ENCODE measurements at places on chromosomes 13 and 19.

DNA sequence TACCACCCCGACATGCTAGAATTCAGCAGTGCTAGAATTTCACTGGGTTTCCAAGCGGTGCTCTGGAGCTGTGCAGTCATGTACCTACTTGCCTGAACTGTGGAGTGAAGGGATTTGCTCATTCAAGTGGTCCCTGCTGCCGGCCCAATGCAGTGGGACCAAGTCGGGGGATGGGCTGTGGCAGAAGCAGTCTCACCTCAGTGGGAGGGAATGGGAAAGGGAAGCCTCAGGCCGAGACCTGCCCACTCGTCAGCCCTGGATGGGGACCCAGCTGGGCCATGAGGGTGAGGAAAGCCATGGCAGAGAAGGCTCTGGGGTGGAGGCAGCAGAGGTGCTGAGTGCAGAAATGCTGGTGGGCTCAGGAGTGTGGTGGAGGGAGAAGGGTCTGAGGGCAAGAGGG, 14.9 kb downstream of the KLHL26 start:
- DNase-seq = peak; percentile 3

DNA sequence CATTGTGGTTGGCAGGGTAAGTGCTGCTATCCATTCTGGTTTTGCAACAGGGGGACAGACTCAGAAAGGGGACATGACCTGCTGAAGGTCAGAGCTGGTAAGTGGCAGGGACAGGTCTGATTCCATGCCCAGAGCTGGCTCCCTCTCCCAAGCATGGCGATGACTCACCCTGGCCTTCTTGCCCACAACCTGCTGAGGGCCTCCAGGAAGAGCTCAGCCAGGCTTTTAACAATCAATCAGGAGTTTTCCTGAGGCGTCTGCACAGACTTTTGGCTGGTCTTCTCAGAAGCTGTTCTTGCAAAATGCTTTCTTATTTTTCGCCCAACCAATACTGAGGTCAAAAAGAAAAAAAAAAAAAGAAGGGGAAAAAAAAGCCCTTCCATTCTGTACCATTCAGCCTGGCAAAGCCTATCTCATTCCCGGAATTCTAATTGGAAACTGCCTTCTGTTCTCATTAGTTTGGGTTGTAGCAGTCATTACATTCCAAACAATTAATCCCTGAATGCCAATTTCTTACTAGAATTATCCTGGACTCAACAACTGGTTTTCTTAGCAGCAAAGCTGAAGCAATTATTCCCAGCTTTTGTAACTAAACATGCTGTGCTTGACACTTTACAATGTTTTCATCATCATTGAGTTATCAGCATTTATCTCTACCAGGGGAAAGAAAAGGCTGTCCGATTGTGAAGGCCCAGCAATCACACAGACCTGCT, 17.7 kb downstream of the SIAH3 start:
- DNase-seq = peak; percentile 21

GRCh38 chr19:10295305-10295846, 5.6 kb downstream of the ICAM5 start:
- no peak for DNase-seq

- DNase-seq = no peak
Observed at GRCh38 chr19:35557539-35558399, 5.7 kb downstream of the ATP4A start.

DNA sequence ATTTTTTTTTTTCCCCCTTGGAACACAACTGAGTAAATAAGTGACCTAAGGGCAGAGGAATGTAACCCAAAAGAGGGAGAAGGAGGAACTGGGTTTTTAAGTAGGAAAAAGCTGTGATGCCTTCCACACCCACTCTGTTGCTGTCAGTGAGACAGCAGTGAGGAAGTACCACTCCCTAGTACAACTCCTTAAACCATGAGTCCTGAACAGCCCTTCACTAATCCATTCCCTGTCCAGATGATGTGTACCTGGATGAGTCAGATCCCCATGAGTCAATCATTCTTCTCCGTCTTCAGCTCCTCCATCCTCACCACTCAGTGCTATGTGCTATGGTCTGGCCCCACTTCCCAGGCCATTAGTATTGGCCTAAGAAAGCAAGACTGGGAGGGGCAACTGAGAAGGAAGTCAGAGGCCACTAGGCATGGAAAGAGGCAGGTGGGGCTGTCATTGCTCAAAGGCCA, 12.9 kb upstream of the CXCL17 start:
- no peak for DNase-seq

DNA sequence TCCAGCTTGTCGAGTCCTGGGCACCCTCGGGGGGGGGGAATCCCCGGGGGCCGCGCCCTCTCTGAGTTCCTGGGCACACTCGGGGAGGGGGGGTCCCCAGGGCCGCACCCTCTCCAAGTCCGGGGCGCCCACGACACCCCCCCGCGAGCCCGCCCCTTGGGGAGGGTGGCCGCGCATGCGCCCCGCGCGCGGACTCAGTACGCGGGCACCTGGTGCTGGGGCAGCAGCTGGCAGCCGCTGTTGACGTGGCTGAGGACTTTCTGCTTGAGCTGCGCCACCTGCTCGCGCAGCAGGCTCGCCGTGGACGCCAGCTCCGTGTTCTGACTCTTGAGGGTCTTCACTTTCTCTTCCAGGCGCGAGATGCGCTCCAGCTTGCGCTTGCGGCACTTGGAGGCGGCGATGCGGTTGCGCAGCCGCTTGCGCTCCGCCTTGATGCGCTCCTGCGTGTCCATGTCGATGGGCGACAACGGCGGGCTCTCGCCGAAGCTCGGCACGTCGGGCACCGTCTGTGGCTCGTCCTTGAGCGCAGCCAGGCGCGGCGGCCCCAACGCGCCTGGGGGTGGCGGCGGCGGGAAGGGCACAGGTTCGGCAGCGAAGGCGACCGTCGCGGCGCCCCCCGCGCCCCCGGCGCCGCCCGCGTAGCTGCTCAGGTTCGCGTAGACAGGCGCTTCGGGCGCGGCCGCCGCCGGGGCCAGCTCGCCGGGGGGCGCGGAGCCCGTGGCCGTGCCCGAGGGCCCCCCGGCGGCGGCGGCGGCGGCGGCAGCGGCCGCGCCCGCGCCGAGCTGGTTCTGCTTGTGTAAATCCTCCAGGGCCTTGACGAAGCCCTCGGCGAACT, 958 bp downstream of the JUND start:
- peak; percentile 81 for DNase-seq

- DNase-seq = no peak
Observed at GRCh38 chr19:32154418-32154817, 191.0 kb upstream of the ZNF507 start.

DNA sequence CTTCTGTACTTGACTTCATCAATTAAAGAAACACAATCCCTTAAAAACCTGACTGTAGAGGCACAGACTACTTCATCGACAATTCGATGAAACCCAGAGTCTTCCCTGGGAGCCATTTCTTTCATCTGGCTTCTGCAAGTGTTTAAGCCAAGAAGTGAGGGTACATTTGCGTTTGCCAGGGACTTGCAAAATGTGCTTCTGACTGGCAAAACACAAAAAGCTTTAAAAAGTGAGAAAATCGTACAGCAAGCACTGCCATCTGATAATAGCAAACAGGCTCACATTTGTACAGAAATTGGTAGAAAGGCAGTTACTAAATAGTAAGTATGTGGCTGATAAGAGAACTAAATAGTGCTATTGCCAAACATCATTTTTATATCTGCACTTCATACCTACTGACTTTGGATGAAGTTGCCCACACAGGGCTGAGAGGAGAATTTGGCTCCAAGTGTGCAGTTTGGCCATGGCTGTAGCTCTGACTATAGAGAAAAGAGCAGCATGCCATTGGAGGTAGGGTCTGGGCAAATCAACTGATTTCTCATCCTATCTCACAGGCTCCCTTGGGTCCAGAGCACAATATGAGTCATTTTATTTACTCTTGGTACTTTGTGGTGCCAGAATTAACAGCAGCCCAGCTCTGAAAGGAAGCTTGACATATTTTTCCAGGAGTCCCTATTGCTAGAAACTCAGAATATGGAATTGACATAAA, 358.1 kb downstream of the OXGR1 start:
- DNase-seq = no peak

DNA sequence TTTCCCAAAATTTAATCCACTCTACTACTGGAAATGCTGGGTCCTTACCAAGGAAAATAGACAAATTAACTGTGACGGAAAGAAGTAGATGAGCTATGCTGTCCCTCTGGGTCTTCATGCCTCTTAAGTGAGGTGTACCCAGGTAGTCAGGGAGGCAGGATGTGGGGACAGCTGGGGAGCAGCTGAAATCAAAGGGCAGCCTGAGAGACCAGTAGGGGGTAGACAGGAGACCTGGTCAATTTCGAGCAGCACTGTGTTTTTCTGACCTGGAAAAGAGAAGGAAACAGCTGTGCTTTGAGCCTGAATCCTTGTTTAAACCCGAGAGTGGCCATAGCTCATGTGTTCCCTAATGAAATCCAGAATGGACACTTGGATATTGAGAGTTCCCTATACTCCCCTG, 587.3 kb downstream of the EFNB2 start:
- no peak for DNase-seq

- DNase-seq = peak; percentile 40
Observed at GRCh38 chr13:32314271-32315237, 609 bp downstream of the ZAR1L start.

DNA sequence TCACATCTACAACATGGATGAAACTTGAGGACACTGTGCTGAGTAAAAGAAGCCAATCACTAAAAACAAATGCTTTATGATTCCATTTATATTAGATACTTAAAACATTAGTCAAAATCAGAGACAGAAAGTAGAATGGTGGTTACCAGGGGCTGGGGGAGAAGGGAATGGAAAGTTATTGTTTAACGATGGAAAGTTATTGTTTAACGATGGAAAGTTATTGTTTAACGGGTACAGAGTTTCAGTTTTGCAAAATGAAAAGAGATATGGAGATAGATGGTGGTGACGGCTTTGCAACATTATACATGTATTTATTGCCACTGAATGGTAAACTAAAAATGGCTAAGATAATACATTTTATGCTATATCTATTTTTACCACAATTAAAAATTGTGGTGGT, 160.6 kb downstream of the TUBA3C start:
- no peak for DNase-seq

- no peak for DNase-seq
Observed at GRCh38 chr19:49193822-49194394, 36.3 kb downstream of the TRPM4 start.

GRCh38 chr19:19662344-19662743, 1.1 kb downstream of the ATP13A1 start:
- DNase-seq = no peak

- DNase-seq = peak; percentile 70
Observed at GRCh38 chr13:98584668-98585397, 7.9 kb upstream of the STK24 start.

DNA sequence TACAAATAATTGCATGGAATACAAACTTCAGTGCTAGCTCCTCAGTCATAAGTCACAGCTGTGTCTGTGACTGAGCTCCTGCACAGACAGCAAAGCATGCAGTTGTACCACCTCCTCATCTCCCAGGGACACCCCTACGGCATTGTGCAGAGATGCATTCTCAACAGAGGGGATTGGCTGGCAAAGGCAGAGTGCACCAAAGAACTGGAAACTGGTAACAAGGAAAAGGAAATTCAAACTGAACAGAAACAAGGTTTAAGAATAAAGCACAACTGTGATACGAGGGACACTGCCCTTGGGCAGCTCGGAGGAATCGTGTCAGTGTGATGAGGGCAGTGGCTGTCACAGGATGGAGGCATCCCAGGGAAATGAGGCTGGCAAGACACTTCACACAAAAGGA, 126.1 kb upstream of the SOX1 start:
- no peak for DNase-seq

DNA sequence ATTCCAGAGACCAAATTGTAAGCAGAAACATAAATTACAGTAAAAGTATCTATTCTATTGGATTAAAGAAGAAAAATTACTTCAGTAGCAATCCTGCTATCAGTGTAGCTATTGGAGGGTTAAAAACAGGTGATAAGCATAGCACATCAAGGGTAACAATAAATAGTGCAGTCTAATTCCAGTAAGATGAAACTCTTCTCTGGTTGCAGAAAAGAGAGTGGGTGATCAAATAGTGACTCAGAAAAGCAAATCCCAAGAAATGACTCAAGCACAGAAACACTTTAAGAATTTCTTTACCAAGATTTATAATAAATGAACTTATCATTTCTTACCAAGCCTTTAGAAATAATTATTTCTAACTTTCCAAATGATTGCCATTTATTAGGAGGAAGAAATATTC, 135.7 kb downstream of the LMO7 start:
- DNase-seq = no peak

DNA sequence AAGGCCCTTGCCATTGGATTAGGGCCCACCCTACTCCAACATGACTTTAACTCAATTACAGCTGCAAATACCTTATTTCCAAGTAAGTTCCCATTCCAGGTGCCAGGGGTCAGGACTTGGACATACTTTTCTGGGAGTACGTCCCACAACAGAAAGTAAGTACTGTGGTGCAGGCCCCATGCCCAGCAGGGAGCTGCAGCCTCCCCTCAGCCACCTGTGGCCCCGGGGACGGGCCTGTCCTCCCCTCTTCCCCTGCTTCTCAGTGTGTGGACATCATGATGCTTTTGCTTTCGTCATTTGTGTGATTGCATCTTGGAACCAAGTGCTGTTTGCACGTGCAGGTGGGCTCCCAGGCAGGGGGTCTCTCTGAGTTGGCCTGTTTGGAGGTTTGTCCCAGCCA, 31.9 kb downstream of the CRTC1 start:
- DNase-seq = no peak

GRCh38 chr13:24203811-24204210, 43.3 kb downstream of the SPATA13 start:
- no peak for DNase-seq

DNA sequence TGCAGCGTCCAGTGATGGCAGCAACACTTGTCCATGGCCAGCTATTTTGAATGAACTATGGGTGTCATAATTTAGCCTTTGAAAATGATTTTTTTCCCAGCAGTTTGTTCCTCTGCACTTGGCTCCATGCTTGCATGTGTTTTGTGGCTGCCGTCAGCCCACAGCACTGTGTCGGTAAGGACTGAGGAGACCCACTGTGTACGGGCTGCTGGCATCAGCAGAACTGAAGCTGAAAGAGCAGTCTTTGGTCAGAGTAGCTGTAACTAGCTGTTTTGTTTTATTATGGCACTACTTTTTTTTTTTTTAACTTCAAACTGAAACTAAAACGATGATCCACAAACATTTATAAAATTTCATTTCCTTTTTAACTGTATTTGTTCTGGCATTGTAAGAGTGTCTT, 50.3 kb upstream of the TEX29 start:
- no peak for DNase-seq

DNA sequence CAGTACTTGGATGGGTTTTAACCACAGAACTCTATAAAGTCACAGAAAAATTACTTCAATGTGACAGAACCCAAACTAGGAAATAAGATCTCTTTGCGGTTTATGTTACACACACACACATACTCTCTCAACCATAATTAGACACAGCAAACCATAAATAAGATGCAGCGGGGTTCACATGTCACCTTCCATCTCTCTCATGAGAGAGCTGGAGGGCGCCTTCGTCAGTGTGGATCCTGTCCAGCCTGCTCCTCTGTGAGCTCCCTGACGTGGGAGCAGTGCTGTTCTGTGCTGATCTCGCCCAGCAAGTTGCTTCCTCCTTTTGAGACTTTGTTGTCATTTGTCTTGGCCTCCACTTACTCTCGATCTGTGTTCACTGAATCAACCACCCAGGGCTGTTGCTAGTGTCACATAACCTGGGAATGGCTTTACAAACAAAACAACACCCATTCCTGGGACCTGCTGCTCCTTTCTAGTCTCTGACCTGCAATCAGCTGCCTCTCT, 204.9 kb upstream of the KL start:
- DNase-seq = no peak

Data from DMS79 treated with DMSO at 0.1 percent for 48 hours (cell line).